Transverse colon (tissue), 4 donors: ENCODE measurements at places on chromosomes 1 and 21. TPM values are rescaled to one million over a fixed set of nuclear protein-coding genes. Genes with fewer than 3 reads are reported as not detected.

DNA sequence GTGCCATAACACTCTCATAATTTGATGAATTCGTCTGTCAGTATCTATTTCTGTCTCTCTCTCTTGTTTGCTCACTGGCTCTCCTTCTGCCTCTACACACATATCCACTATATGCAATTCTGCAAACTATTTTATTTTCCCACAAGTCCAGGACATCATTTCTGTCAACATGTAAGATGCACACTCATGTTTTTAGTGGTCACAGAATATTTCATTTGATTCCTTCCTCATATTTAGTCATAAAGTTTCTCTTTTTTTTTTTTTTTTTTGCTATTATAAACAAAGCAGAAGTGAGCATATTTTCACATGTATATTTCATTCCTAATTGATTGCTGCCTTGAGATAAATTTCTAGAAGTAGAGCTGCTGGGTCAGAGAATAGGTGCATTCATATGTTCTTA is 165.3 kb downstream of the PGBD5 start:
- DNase-seq, result no peak

DNA sequence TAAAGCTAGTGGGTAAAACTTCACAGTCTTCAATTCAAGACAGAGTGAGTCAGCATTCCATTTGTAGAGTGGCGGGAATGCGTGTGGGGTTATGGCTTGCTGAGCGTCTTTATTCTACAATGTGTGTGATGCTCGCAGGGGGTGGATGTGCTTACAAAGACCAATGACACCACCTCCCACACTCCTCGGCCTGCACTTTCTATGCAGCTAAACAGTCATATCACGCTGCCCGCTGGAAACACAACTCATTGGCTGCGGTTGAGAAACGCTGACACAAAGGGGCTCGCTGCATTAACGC is 298.5 kb downstream of the PCP4 start:
- no peak for DNase-seq

- DNase-seq, result no peak
Observed at GRCh38 chr1:6909401-6909800, 124.1 kb downstream of the CAMTA1 start.

- no peak for DNase-seq
Observed at GRCh38 chr1:202590975-202591411, 119.3 kb downstream of the SYT2 start.

DNA sequence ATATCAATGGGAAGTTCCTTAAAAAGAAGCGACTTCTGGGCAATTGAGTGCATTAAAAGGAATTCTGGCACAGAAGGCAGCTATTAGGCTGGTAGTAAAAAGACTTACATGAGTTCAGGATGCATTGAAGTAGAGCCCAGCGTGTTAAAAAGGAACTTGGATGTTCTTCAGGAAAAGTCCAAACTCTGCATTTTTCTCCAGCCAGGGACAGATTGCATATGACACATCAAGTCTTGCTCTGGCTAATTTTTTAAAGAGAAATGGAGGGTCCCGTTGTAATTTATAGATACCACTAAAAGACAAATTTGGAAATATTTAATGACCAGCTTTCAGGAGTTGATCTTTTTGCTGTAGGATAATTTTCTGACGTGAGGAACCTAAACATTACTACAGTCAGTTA is 1.2 kb downstream of the TPRG1L start:
- no peak for DNase-seq

DNA sequence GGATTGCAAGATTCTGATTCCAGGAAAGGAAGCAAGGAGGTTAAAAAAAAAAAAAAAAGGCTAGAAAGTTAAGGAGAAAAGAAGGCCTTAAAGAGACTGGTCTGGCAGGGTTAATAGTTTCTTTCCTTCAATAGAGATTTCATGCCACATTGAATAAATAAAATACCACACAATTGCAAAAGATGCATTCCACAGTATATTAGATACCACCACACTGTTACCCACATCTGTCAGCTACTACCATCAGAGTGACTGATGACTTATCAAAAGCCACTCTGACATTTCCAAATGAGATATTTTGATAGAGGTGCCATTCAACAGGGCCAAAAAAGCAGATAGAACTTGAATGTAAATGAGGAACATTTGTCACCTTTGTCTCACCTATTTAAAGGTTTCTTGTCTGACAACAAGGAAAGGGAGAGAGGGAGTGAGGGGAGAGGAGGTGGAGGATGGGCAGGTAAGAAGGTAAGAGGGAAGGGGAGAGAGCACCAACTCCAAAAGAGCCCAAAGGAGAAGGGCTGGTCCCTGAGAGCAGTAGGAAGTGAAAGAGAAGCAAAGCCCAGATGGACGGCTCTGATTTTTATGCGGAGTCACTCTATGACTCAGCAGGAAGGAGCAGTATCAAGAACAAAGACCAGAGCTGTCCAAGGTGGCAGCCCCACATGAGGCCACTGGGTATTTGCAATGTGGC is 38.3 kb downstream of the LRRN2 start:
- DNase-seq, result peak; percentile 44

ODF2L gene
- total RNA-seq, result 45.6 TPM

ITLN1 gene
- 256 TPM for total RNA-seq
